Activated CD8-positive, alpha-beta memory T cell treated with anti-CD3 and anti-CD28 coated beads for 1 hour (primary cell): ENCODE measurements at places on chromosomes 13 and 19.

GRCh38 chr19:29389495-29389894 is 136.3 kb upstream of the VSTM2B start:
- no peak for DNase-seq

GRCh38 chr13:99075268-99076191 is 97.7 kb upstream of the DOCK9 start:
- DNase-seq, result no peak

GRCh38 chr13:49497272-49497671 is 1.5 kb downstream of the PHF11 start:
- DNase-seq, result no peak

- DNase-seq, result no peak
Measured at GRCh38 chr19:46017095-46017429, 5.8 kb downstream of the PGLYRP1 start.

- no peak for DNase-seq
Measured at GRCh38 chr19:46723023-46723461, 6.1 kb upstream of the PRKD2 start.
